ENCODE measurements at places on chromosomes 3 and 15. TPM values are rescaled to one million over a fixed set of nuclear protein-coding genes. Genes with fewer than 3 reads are reported as not detected.

DNA sequence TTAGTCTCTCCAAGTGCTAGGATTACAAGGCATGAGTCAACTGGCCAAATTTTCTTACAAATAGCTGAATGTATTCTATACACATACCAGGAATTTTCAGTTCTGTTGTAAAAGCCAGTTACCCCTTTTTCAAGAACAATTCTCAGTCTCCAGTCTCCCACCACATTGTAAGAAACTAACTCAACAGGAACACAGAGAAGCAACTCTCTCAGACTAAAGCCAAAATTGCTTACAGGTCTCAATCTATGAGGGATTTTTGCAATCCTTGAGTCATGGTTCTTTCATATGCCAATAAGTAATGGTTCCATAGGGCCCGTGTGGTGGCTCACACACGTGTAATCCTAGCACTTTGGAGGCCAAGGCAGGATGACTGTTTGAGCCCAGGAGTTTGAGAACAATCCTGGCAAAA lies 8.5 kb downstream of the IP6K2 start:
- DNase-seq: no peak

DNA sequence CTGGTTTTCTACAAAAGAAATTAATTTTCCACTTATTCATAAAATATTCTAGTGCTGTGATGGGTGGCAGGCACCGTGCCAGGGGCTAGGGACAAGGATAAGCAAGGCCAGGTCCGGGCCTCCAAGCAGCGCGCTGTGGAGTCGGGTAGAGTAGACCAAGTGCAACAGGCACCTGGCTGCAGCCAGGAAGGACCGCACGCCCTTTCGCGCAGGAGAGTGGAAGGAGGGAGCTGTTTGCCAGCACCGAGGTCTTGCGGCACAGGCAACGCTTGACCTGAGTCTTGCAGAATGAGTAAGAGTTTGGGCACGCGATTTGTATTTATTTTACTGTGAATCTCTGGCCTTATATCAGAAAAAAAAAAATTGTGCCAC lies at the start of gene CASR:
TSS of gene CASR (plus strand) at position 148 of the 372 bp plus-strand sequence. CDS start 70,522 bp downstream, outside the sequence.
- DNase-seq: no peak

DNA sequence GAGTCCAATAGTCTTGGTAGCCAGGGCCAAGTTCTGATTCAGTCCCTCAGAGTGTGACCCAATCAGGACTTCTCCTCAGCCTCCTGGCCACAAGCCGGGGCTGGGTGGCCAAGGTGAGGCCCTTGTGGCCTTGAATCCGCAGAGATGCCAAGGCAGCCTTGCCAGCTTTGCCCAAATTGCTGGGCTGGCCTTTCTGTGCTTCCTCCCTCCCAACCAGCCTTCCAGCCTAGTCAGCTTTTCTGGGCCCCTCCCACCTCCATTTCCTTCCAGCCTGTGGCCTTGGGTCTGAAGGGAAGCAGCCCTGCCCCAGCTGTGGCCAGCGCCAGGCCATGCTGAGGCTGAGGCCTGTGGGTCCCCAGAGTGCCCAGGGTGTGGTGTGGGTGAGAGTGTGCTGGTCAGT lies 34.3 kb upstream of the ANKDD1A start:
- DNase-seq: no peak

- no peak for DNase-seq
These were observed 568 bp downstream of the SENP2 start for GRCh38 chr3:185586686-185587039.

GRCh38 chr15:73362900-73363299 lies 5.9 kb downstream of the HCN4 start:
- DNase-seq: no peak

DNA sequence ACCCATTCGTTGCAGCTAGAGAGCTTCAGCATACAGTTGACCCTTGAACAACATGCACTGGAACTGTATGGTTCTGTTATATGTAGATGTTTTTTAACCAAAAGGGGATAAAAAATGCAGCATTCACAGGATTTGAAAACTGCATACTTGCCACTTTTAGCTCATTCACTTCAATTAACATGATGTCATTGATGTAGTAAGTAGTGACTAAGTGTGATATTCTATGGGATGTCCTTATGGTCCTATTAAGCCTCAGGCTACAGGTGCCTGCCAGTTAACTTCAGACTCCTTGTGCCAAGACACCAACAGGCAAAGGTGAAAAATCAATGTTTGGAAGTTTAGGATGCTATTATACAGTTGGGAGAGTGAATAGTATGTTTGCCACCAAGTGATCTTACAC lies 553.6 kb upstream of the NECTIN3 start:
- DNase-seq: no peak

GRCh38 chr3:155938409-155938808 lies 68.0 kb downstream of the GMPS start:
- no peak for DNase-seq

DNA sequence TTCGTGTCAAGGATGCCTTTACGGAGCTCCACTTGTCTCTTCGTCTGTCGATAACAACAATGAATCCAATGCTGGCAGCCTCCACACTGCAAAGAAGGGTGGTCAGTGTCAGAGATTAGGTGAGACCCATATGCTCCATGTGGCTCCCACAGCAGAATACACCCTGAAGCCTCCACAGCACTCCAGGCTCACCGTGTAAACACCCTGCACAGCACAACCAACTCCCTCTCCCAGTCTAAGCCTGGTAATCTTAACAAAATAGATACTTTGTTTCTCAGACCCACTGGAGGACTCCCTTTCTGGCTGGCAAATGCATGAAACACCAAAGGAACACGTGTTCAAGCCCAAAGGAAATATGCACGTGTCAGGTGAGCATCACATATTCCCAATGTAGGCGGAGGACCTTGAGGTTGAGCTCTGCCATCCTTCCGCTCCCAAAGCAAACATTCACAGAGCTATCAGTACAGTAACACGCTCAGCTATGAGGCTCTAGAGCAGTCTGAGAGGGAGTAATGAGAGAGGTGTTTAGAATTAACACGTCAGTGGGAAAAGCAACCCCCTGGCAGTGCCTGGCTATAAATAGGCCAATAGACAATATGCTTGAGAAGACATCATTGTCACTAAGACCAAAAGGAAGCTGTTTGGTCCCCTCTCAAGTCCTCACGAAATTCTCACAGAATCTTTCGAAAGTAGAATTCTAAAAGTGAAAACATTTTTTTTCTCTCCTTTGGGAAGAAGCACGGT lies 86.7 kb downstream of the MCF2L2 start:
- DNase-seq: no peak

VPS13C gene
- 18.1 TPM for total RNA-seq

FBXL2 gene
- total RNA-seq: not detected

DNA sequence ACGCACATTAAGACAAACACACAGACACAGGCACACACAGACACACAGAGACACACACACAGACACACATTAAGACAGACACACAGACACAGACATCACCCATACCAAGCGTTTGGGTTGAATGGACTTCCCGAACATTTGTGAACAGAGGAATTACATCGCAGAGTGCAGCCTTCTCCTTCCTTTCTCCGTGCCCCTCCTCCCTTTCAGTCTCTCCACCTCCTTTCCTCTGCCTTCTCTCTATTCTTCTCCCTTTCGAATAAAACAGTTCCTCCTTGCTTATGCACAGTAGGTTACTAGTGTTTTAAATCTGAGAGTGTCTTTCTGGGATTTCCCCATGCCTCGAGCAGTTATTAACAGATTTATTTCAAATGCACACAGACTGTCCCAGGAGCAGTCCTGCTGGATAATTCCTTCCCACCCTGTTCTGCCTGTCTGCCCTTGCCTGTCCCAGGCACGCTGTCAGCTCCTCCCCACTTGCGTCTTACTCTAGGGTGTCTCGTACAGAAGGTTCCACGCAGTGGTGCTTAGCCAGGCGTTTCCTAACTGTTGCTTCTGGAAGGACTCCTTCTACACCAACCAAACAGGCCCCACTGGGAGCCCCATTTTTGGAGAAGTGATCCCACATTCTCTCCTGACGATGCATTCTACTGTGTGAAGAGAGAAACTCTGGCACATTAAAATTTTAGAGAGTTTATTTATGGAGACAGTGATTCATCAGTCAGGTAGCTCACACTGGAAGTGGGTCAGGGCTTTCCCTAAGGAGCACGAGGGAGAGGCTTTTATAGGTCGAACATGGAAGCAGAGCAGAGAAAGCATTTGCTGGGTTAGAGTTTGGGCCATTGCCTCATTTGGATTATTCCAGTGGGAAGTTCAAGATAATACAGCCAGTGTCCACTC lies 163.8 kb downstream of the SV2B start:
- DNase-seq: no peak

- DNase-seq: no peak
These were observed 83.8 kb downstream of the RAD18 start for GRCh38 chr3:8879347-8879944.

DNA sequence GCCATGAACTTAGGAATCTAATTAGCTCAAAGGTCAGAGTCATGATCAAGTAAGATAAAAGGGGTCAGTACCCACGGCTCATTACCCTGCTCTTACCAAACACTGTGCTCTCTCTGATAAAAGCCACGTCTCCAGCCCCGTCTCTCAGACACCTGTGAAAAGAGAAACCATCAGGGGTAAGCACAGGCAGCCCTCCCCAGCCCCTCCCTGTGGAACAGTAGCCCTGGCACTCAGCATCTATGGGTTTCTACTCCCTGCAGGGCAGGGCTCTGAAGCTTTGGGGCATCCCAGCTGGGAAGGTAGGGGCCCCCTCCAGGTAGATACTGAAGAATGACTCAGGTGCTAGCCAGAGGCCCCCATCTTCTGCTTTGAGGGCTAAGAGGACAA lies 10.5 kb downstream of the LTF start:
- DNase-seq: no peak

LDHAL6B gene
- total RNA-seq: not detected

DNA sequence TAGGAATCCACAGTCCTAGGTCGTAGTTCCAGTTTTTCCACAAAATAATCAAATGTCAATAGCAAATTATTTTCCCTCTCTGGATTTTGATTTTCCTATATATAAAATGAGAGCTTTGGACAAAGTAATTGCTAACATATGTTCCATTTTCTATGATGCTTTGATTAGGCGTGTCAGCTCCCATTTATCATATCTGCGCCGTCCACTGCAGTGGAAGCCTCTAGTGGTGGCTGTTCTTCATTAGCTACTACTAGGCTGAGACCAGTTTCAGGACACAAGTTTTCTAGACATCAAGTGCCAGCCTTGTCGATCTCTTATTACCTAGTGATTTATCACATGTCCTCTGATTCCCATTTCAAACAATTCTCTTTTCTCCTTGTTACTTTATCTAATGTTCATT lies 271.5 kb downstream of the TUSC7 start:
- no peak for DNase-seq

DTWD1 gene
- 26.2 TPM for total RNA-seq

GRCh38 chr3:46110701-46111493 lies 83.6 kb upstream of the XCR1 start:
- no peak for DNase-seq

CDHR4 gene
- not detected for total RNA-seq

DNA sequence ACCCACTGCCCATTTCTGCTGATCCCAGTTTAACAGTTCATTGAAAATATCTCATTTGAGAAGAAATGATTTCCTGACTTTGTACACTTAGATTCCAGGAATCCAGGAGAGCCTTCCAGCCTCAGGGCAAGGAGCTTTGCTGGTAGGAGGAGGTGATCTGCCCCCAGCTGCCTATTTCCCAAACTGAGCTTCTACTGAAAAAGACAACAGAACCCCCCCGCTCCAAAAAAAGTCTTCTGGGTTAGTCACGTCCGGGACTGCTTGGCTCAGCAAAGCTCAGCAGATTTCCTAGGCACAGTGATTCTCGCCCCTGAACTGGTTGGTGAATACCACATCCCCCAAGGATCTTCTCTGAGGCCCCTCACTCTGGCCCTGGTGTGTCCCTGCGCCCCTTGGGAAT lies 13.1 kb downstream of the SLC6A6 start:
- DNase-seq: no peak

DNA sequence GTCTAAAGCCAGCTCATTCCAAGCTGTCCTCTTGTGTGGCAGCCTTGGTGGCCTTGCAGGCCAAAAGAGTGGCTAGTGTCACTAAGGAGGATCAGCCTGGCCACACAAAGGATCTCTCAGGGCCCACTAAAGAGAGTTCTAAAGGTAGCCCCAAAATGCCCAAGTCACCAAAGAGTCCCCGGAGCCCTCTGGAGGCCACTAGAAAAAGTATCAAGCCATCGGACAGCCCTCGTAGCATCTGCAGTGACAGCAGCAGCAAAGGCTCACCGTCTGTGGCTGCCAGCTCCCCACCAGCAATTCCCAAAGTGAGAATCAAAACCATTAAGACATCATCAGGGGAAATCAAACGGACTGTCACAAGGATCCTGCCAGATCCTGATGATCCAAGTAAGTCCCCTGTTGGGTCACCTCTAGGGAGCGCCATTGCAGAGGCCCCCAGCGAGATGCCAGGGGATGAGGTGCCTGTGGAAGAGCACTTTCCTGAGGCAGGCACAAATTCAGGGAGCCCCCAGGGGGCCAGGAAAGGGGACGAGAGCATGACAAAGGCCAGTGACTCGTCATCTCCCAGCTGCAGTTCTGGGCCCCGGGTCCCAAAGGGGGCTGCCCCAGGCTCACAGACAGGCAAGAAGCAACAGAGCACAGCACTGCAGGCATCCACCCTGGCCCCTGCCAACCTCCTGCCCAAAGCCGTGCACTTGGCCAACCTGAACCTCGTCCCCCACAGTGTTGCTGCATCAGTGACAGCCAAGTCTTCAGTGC lies 33.5 kb upstream of the ALPK3 start:
- no peak for DNase-seq

APBA2 gene
- total RNA-seq: 14.7 TPM

DNA sequence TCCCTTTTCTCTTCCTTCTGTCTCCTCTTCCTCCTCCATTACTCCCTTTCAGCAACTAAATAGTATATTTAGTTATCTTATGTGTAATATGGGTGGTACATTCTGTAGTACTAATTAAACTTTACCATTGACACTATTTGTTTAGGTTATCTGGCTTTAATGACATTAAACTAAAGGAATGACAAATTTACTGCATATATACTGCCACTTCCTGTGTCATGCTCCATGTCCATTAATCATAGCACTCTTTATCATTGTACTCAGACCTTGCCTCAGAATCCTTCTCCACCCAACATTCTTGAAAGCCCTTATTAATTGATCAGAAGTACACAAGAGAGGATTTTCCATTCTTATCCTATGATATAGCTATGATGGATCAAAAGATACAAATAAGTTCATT lies 244.2 kb downstream of the NAALADL2 start:
- no peak for DNase-seq

DNA sequence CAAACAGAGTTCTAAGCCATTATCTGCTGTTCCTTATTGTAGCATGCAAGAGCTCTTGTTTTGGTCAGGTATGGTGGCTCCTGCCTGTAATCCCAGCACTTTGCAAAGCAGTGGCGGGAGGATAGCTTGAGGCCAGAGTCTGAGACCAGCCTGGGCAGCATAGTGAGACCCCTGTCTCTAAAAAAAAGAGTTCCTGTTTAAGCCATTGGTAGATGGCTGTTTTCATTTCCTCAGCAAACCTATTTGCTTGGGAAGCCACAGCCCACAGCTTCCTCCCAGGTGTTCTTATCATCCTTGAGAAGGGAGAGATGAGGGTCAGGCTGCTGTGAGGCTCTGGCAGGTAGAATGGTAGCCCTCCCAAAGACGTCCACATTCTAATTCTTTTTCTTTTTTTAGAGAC lies 24.4 kb upstream of the FAM81A start:
- DNase-seq: no peak

DNA sequence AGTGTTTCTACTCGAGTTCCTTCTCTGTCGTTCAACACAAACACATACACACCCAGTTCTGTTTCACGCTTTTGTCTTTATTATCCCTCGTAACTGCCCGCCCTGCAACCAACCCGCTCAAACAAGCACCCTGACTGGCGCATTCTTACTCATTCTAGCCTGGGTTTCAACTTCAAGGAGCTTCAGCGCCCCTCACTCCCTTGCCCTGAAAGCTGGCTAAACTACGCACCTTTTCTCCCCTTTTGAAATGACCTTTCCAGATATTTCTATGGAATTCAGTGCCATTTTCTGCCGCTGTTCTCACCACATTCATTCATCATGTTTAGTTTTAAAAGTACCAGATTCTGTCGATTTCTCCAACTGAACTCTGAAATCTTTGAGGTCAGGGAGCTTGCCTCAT lies 653 bp upstream of the MFSD1 start:
- DNase-seq: no peak
